ENCODE measurements at places on chromosomes 12 and 14. TPM values are rescaled to one million over a fixed set of nuclear protein-coding genes. Genes with fewer than 3 reads are reported as not detected.

DNA sequence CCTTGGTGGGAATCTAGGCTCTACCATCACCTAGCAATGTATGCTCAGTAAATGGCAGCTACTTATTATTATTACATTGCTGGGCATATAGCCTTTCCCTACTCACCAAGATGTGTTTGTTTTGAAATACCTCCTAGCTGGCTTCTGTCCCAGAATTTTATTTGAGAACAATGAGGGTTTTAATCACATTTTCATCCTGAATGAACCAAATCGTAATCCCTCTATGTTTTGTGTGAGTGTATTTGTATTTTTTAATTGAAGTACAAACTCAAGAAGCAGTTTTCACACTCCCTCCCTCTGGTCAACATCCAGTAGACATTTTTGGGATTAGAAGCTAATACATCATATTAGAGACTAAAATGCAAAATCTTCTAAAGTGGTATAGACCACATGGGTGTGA lies 7.6 kb downstream of the SLC7A8 start:
- no peak for DNase-seq

GRCh38 chr12:77610446-77610845 lies 220.2 kb upstream of the NAV3 start:
- DNase-seq, result no peak

The ACTN1 gene
- 326 TPM for total RNA-seq

GRCh38 chr12:128747441-128747840 lies 76.3 kb downstream of the SLC15A4 start:
- no peak for DNase-seq

GRCh38 chr12:14395074-14395778 lies 29.7 kb downstream of the ATF7IP start:
- no peak for DNase-seq

The JPH4 gene
- total RNA-seq, result not detected

The TROAP gene
- total RNA-seq, result 38.5 TPM

- no peak for DNase-seq
Measured at GRCh38 chr12:100993916-100994450, 199.4 kb downstream of the ANO4 start.

- peak; percentile 41 for DNase-seq
Measured at GRCh38 chr12:68113644-68114043, 45.9 kb downstream of the IFNG start.

- no peak for DNase-seq
Measured at GRCh38 chr12:111505601-111506036, 93.5 kb downstream of the ATXN2 start.

The RPL6 gene
- total RNA-seq, result 1,147 TPM

DNA sequence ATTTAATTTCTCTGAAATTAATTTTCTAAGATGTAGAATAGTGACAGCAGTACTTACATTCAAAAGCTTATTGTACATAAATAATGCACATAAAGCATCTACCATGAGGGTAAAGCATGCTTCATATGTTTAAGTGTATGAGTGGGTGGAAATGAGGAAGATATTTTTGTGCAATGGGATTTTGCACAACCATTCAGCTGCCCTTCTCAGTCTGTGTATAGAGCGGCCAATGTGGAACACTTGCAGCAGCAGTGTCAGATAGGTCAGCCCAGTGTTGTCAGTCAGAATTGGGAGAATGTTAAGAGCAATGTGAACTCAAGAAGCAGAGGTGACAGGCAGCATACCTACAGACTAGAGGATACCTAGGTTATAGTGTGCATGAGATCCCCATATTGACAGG lies 72.5 kb upstream of the ATP2B1 start:
- no peak for DNase-seq

DNA sequence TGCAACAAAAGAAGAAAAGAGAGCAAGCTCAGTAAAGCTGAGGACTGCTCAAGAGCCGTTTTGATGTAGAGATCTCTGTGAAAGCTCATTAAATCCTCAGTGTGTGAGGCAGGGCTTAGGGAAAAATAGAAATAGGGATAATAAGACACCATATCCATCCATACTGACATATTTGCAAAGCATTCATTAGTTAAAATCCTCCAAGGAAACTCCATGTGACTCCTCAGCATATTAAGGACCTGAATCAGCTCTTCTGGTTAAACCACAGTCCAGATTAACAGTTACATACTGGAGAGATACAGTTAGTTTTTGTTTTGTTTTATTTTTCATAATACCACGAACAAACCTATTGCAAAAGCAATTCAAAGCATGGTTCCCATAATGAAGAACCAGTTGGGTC lies 288.2 kb downstream of the PAWR start:
- no peak for DNase-seq

GRCh38 chr12:120744922-120745493 lies 19.4 kb downstream of the ACADS start:
- no peak for DNase-seq

The GARIN6 gene
- total RNA-seq, result not detected

- DNase-seq, result no peak
Measured at GRCh38 chr14:65141523-65141922, 39.2 kb upstream of the MAX start.

GRCh38 chr12:50087995-50088394 lies 2.9 kb downstream of the SMARCD1 start:
- no peak for DNase-seq

- DNase-seq, result no peak
Measured at GRCh38 chr12:5512601-5512970, 80.7 kb downstream of the NTF3 start.

DNA sequence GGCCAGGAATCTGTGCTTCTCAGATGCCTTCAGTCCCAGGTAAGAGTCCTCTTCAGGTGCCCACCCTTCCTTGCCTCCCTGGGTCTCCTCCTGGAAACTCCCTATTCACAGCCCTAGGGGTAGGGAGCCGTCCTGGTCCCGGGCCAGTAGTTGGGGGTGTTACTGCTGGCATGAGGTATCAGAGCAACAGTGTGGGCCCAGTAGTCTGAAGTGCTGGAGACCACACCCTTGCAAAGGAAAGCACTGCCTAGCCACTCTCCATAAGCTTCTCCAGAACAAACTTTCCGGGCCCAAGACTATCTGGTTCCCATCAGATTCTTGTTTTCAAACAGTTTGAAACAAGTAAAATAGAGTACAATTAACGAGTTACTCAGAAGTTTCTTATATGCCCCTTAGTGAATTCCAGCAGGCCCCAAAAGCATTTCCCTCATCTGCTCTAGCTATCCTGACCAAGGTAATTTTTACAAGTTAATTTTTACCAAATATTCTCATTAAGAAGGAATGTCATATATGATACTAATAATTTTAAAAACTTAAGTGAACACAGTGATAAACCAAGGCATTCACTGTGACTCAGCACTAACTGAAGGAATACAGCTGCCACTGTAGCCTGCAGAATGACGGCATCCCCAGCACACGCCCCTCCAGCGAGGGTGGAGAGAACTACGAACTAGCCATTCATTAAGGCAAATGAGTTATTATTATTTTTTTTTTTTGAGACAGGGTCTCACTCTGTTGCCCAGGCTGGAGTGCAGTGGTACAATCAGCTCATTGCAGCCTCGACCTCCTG lies 49.4 kb downstream of the MOK start:
- peak; percentile 50 for DNase-seq

The ATXN2 gene
- 123 TPM for total RNA-seq

DNA sequence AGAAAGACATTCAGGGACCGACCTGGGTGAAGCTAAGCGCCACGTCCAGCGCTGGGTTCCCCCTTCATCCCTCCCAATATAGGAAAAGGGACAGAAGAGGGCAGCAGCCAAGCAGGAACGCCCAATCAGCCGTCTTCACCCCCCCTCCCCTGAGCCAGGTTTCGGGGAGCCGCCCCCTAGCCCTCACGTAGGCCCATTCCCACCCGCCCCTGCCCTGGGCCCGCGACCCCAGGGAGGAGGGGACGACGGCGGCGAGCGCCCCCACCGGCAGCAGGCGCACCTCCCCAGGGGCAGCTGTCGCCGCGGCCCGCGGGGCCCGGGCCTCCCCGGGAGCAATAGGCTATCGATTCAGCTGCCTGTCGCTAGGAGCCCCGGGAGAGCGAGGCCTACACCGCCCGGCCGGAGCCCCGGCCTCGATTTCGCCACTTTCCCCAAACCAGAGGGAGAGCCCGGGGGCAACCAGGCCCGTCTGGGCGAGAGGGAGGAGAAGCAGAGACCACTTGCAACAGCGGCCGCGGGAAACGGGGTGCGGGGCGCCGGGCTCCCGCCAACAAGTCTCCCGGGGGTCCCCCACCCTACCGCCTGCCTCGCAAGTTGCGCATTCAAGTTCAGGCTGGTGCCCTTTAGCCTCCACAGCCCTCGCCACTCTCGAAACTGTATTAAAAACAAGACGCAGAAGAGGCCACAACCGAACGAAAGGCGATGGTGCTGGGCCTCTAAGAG lies 1.3 kb downstream of the DCAF5 start:
- peak; percentile 81 for DNase-seq

GRCh38 chr12:34340534-34341361 lies 318.5 kb downstream of the ALG10 start:
- no peak for DNase-seq

GRCh38 chr14:99531251-99532096 lies 50.3 kb downstream of the CCNK start:
- DNase-seq, result no peak

The CD163L1 gene
- total RNA-seq, result 14.2 TPM

The DPY19L2 gene
- 9.2 TPM for total RNA-seq

All from Calu3 (cell line).